ENCODE measurements at places on chromosomes 7 and 10. TPM values are rescaled to one million over a fixed set of nuclear protein-coding genes. Genes with fewer than 3 reads are reported as not detected.

TMEM209 gene
- 19.3 TPM for total RNA-seq

CPA5 gene
- not detected for total RNA-seq

DEPP1 gene
- total RNA-seq = 3.2 TPM

ASB15 gene
- not detected for total RNA-seq

SPDYE8 gene
- not detected for total RNA-seq

LRRN3 gene
- total RNA-seq = 0.02 TPM

CRYGN gene
- not detected for total RNA-seq

TRIM73 gene
- total RNA-seq = 2.7 TPM

GPR15LG gene
- total RNA-seq = 0.21 TPM

BCCIP gene
- 99.9 TPM for total RNA-seq

MEIG1 gene
- 0.77 TPM for total RNA-seq

PHKG1 gene
- total RNA-seq = 0.49 TPM

ERVW-1 gene
- total RNA-seq = 0.04 TPM

OR2A7 gene
- not detected for total RNA-seq

PDZD7 gene
- total RNA-seq = 0.70 TPM

PNLIPRP1 gene
- not detected for total RNA-seq

CFAP70 gene
- 0.13 TPM for total RNA-seq

CACUL1 gene
- total RNA-seq = 8.6 TPM

SEC31B gene
- total RNA-seq = 0.79 TPM

CYP26C1 gene
- not detected for total RNA-seq

GOLGA7B gene
- 4.2 TPM for total RNA-seq

TUBAL3 gene
- total RNA-seq = 0.24 TPM

TMEM196 gene
- not detected for total RNA-seq

SORBS1 gene
- total RNA-seq = 0.38 TPM

OR9A2 gene
- total RNA-seq = not detected

SEMA3D gene
- 0.09 TPM for total RNA-seq

GIMAP7 gene
- not detected for total RNA-seq

IPMK gene
- 3.9 TPM for total RNA-seq

TFEC gene
- 0.14 TPM for total RNA-seq

ZNF398 gene
- total RNA-seq = 8.1 TPM

PTPRE gene
- 4.4 TPM for total RNA-seq

TMEM176A gene
- total RNA-seq = 0.09 TPM

SPDYE11 gene
- total RNA-seq = not detected
